ENCODE measurements at places on chromosomes 2 and 18. TPM values are rescaled to one million over a fixed set of nuclear protein-coding genes. Genes with fewer than 3 reads are reported as not detected.

DNA sequence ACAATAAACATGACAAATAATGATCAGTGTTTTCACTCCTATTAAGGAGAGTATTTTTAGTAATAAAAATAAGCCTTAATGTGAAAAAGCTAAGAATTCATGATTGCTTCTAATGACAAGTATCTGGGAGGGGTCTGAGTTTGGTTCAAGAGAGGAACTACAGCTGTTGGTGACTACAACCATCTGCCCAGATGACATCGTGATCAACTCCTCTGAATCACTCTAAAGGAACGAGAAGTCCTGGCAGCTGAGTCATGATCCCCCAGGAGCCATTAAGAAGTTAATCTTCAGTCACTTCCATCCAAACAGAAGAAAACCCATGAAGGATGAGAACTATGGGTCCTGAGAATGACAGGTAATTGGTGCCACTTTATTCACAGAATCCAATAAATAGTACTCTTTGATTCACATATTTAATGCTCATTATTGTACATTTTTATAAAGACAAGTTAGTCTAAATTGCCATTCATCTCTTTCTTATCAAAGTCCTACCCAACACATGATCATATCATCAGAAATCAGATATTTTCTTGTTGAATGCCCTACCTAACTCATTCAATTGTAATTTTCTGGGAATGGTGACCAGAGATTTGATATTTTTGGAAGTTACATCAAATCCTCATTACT, 6.8 kb downstream of the TFPI start:
- no peak overlapping the region for H3K4me3 ChIP-seq
- no peaks in the 10 kb centered on the region for H3K27me3 ChIP-seq
- DNase-seq = peak; percentile 68
- H3K36me3 ChIP-seq = peaks cover 10% of the 10 kb centered on the region

Gene UGT1A3
- total RNA-seq = not detected

- no peaks in the 10 kb centered on the region for H3K4me1 ChIP-seq
- H3K27ac ChIP-seq = no peak overlapping the region
- no peaks in the 10 kb centered on the region for H3K36me3 ChIP-seq
These were observed 29.4 kb downstream of the ITM2C start for GRCh38 chr2:230893841-230894781.

DNA sequence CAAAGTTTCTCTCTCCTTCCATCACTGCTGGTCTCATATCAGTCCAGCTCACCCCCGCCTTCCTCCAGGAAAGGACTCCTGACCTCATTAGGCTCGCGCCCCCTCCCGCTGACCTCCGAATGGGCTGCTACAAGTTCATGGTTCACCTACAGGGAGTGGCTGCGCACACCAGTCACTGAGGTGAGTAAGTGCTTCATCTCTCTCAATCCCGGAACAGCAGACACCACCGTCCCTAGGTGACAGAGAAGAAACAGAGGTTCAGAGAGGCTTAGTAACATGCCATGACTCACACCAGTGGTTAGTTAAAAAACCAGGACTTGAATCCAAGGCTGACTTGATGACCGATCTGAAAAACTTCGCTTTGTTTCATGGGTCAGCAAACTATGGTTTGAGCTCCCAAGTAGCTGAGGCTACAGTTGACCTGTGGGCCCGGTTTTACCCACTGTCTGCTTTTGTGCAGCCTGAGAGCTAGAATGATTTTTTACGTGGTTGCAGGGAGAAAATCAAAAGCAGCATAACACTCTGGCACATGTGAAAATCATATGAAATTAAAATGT, 42.0 kb downstream of the ZFP36L2 start:
- DNase-seq = no peak
- no peaks in the 10 kb centered on the region for H3K4me1 ChIP-seq
- H3K36me3 ChIP-seq = no peaks in the 10 kb centered on the region
- H3K4me3 ChIP-seq = no peak overlapping the region

DNA sequence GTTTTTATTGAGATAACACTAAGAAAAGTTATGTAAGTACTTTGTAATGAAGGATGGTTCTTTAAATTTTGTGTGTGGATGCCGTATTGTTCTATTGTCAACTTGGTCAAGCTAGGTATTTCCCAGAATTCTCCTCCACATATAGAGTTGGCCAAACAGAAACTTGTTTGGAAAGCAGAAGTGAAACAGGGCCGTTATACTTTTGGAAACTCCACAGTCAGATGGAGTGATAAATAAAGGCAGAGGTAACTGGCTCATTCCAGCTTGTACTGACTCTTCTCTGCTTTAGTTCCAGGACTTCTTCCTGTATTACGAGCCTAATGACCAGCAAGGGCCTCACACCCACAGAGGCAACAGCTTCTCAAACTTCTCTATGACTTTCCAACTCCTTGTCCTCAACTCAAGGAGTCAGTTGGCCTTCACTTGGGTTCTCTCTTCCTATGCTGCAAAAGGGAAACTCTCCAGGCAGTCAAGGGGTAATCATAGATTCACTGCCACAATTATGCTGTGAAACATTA, 16.4 kb upstream of the STARD7 start:
- peaks cover 1% of the 10 kb centered on the region for H3K4me1 ChIP-seq
- DNase-seq = peak; percentile 21
- H3K4me3 ChIP-seq = no peak overlapping the region
- H3K27ac ChIP-seq = peak overlapping the region; percentile 1
- no peaks in the 10 kb centered on the region for H3K27me3 ChIP-seq

GRCh38 chr2:235842941-235843340, 325.2 kb downstream of the GBX2 start:
- DNase-seq = no peak
- no peak overlapping the region for H3K4me3 ChIP-seq
- no peaks in the 10 kb centered on the region for H3K36me3 ChIP-seq
- no peak overlapping the region for H3K27ac ChIP-seq
- no peaks in the 10 kb centered on the region for H3K27me3 ChIP-seq

Gene WNT6
- 0.54 TPM for total RNA-seq

DNA sequence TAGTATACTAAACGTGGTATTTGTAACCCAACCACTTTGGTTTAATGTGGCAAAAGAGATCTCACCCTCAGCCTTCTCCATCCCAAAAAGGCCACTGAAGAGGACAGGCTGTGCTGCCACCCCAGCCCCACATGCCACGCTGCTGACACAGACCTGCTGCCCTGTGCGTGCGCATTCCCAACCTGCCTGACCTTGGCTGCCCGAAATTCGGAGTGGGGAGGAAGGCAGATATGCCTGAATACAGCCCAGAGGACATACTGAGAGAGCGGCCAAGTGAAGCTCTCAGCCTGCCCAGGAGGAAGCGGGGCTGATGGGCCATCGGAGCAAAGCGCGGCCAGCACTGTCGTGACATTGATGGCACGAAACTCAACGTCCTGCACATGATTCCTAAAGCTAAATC, 70.0 kb downstream of the HDAC4 start:
- no peak overlapping the region for H3K27ac ChIP-seq
- no peak overlapping the region for H3K4me3 ChIP-seq
- no peak for DNase-seq
- H3K36me3 ChIP-seq = no peaks in the 10 kb centered on the region
- H3K4me1 ChIP-seq = peaks cover 11% of the 10 kb centered on the region

Gene PROKR1
- total RNA-seq = not detected

- no peaks in the 10 kb centered on the region for H3K27me3 ChIP-seq
- no peaks in the 10 kb centered on the region for H3K36me3 ChIP-seq
- no peak overlapping the region for H3K4me3 ChIP-seq
- no peak for DNase-seq
These were observed 178.8 kb upstream of the MMADHC start for GRCh38 chr2:149766339-149766738.

Gene CLIP4
- total RNA-seq = 30.1 TPM

GRCh38 chr2:127398239-127398590, 10.4 kb upstream of the MAP3K2 start:
- H3K4me1 ChIP-seq = peaks cover 10% of the 10 kb centered on the region
- H3K36me3 ChIP-seq = no peaks in the 10 kb centered on the region
- no peak overlapping the region for H3K4me3 ChIP-seq
- peak; percentile 68 for DNase-seq

DNA sequence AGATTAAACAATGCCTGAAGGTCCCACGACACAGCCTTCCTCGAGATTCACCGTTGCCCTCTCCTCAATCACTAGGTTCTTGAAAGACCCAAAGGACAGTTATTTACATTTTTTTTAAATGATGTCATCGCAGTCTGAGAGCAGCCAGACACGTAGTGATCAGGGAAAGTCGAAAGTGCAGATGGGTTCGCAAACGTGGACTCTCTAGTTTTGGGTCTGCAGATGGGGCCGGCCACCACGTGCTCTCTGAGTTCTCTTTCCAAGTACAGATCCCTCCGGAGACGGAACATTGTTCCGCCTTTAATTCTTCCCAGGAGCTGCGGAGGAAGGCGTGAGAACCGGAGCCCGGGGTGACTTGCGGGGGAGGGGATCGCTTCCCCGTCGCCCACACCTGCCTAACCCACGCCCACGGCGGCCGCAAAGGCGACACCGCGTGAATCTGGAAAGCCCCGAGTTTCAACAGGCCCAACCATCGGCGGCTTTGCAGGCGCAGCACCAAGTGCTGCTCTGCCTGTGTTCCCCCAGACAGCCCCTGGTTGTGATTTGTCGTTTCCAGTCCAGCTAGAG, 54.3 kb downstream of the PKDCC start:
- no peaks in the 10 kb centered on the region for H3K27me3 ChIP-seq
- peak overlapping the region; percentile 70 for H3K27ac ChIP-seq
- peak; percentile 71 for DNase-seq
- no peaks in the 10 kb centered on the region for H3K36me3 ChIP-seq
- peaks cover 20% of the 10 kb centered on the region for H3K4me1 ChIP-seq
- no peak overlapping the region for H3K4me3 ChIP-seq

- H3K4me3 ChIP-seq = no peak overlapping the region
- peaks cover 2% of the 10 kb centered on the region for H3K36me3 ChIP-seq
- H3K27ac ChIP-seq = no peak overlapping the region
These were observed 111.8 kb upstream of the SP3 start for GRCh38 chr2:174076975-174077374.

GRCh38 chr2:144943986-144944385, 424.1 kb upstream of the ZEB2 start:
- no peak for DNase-seq
- no peaks in the 10 kb centered on the region for H3K27me3 ChIP-seq
- no peaks in the 10 kb centered on the region for H3K36me3 ChIP-seq
- H3K27ac ChIP-seq = no peak overlapping the region
- H3K4me3 ChIP-seq = no peak overlapping the region
- peaks cover 41% of the 10 kb centered on the region for H3K4me1 ChIP-seq

Gene HOXD9
- 0.65 TPM for total RNA-seq

Gene GNAL
- total RNA-seq = 3.7 TPM

DNA sequence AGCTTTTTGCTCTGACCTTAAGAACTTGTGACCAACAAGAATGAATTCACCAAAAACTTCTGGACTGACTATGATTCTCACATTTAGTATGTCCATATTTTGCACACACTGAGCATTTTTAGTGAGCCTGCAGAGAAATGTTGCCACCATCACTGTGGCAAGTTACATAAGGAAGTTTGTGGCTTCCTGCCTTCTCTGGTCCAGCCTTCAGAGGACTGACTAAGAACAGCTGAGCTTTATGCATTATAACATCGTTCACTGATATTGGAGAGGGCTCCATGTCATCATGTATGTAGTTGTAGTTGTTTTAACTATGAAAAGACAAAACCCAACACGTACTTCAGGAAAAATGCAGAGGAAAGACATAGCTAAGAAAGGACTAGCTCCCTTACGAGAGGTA, 218.0 kb upstream of the CRIM1 start:
- no peak for DNase-seq
- no peak overlapping the region for H3K4me3 ChIP-seq
- H3K36me3 ChIP-seq = no peaks in the 10 kb centered on the region
- no peaks in the 10 kb centered on the region for H3K4me1 ChIP-seq
- H3K27ac ChIP-seq = no peak overlapping the region
- H3K27me3 ChIP-seq = no peaks in the 10 kb centered on the region

DNA sequence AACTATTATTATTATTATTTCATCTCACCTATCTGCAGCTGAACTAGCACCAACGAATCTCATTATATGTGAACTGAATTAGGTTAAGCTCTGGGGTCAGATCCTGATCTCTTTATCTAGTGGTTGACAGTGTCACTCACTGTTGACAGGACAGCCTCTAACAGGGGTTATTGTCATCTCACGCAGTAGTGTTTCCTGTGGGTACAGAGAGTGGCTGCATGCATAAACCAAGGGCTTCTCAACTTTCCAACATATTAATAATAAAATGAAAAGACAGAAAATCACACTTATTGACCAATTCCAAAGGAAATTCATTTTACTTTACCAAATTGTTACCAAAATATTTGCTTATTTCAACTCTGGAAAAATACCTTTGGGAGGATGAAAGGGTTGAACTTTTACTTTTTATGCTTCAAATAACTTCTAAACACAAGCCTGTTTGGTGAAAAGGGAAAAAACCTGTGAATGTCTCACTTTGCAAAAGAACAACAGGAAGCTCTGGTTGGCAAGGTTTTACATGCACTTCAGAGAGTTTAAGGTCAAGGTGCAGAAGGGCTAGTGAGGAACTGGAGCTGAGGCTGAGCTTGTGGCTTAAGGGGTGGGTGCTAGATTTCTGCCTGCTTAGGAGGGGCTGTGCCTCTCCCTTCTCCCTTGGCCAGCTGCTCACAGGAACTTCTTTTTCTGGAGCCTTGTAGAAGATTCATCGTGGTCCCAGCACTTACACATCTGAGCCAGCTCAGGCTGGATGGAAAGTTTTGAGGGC, 72.6 kb downstream of the CTAGE1 start:
- no peak for DNase-seq
- H3K27ac ChIP-seq = peak overlapping the region; percentile 68
- H3K4me1 ChIP-seq = peaks cover 18% of the 10 kb centered on the region

GRCh38 chr18:52395146-52395852, 55.3 kb downstream of the DCC start:
- H3K27me3 ChIP-seq = no peaks in the 10 kb centered on the region
- no peak for DNase-seq
- H3K4me1 ChIP-seq = no peaks in the 10 kb centered on the region
- H3K4me3 ChIP-seq = no peak overlapping the region
- no peak overlapping the region for H3K27ac ChIP-seq
- no peaks in the 10 kb centered on the region for H3K36me3 ChIP-seq

Data from lung (tissue), 17 donors.